ENCODE measurements at places on chromosomes 7 and 10.

DNA sequence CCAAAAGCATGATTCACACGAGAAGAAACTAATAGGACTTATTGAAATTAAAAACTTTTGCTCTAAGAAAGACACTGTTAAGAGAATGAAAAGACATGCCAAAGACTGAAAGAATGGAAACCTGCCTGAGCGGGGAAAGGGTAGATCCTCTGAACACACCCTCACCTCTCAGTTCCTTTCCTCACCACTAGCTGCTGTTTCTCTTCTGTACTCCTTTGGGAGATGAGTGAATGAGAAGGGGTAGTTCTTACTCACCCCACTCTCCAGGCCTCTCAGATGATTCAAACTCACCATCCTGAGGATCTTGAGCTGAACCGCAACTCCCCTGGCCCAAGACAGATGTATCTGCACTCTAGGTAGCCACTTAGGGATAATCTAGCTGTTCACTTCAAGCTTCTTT, 41.9 kb downstream of the IQUB start:
- no peak for DNase-seq

- no peak for DNase-seq
These were observed 20.0 kb downstream of the RBM28 start for GRCh38 chr7:128323459-128324367.

GRCh38 chr10:74909670-74910069, 83.3 kb downstream of the KAT6B start:
- DNase-seq: no peak

- no peak for DNase-seq
These were observed 55.1 kb upstream of the ITGB8 start for GRCh38 chr7:20275637-20276036.

DNA sequence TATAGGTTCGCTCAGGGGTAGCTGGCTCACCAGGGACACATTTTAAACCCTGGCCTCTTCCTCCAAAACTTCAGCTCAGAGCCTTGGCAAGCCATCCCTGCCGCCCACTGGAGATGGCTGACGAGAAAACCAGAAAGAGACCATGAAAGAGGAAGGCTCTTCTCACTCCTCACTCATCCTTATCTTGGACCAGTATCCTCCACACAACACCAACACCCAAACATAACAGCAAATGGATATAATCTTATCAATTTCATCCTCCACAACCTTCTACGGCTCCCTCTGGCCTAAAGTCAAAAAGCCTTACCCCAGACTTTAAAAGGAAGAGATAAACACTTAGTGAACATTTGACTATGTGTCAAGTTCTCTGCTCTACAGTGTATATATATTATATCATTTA, 26.9 kb downstream of the DLG5 start:
- DNase-seq: no peak
